Stomach (tissue), 19 donors: ENCODE measurements at places on chromosomes 7 and 10. TPM values are rescaled to one million over a fixed set of nuclear protein-coding genes. Genes with fewer than 3 reads are reported as not detected.

DNA sequence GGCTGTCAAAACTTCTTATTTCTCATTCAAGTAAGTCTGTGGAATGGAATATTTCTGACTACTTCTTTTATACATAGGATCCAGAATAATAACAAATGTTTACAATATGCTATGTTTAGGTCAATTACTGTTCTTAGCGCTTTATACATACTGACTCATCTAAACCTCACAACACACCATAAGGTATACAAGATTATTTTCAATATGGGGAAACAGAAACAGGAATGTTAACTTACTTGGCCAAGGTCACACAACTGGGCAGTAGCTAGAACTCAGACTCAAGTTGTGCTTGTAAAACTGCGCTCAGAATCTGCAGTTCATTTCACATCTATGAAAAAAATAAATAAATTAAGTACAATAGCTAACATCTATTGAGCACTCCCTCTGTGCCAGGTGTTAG lies 168.0 kb downstream of the GNAI1 start:
- H3K4me3 ChIP-seq, result no peak overlapping the region
- no peak overlapping the region for H3K27ac ChIP-seq
- no peaks in the 10 kb centered on the region for H3K27me3 ChIP-seq
- DNase-seq, result no peak
- peaks cover 6% of the 10 kb centered on the region for H3K4me1 ChIP-seq

DNA sequence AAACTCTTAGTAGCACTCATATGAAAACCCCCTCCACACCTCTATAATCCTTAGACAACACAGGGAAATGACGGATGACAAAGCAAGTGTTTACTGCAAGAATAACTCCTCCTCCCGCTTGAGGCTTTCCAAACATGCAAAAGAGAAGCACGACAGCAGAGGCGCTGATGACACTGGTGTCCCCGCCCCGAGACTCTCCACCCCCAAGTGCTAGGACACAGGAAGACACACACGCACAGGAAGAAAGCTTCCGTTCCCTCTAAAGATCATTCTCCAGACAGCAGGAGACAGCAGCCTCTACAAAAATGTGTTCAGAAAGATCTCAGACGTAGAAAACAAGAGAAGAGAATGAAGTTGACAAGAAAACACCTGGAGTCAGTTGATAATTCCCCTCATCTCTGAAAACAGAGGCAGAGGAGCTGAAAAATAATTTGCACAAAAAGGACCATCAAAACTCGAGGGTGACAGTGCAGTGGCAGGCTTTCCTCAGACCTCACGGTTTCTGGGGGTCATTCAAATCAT lies 90.2 kb downstream of the DLG5 start:
- no peak overlapping the region for H3K4me3 ChIP-seq
- peak; percentile 57 for DNase-seq
- peaks cover 92% of the 10 kb centered on the region for H3K36me3 ChIP-seq
- H3K27me3 ChIP-seq, result no peaks in the 10 kb centered on the region
- H3K4me1 ChIP-seq, result peaks cover 33% of the 10 kb centered on the region
- no peak overlapping the region for H3K27ac ChIP-seq

- no peak overlapping the region for H3K4me3 ChIP-seq
- H3K27ac ChIP-seq, result no peak overlapping the region
Measured at GRCh38 chr10:110774069-110775019, 97.4 kb upstream of the PDCD4 start.

DNA sequence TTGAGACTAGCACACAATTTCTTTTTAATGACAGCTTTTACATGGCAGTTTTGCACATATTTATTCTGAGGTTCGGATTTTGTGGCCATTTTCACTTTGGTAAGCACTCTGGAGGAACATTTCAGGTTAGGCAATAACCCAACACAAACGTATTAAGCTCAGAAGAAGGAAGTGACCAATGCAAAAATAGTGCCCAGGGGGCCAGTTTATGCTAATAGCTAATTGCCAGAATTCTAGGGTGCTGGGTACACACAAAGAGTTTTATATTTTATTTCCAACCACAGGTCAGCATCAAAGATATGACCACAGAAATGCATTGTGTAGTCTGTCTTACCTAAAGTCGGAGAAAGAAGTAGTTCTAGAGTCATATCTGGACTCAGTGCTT lies 8.4 kb upstream of the AGR2 start:
- peaks cover 5% of the 10 kb centered on the region for H3K4me1 ChIP-seq
- H3K27me3 ChIP-seq, result no peaks in the 10 kb centered on the region
- no peak overlapping the region for H3K4me3 ChIP-seq
- DNase-seq, result no peak
- H3K27ac ChIP-seq, result peak overlapping the region; percentile 40

GRCh38 chr10:43216931-43217562 lies 49.8 kb downstream of the RASGEF1A start:
- no peaks in the 10 kb centered on the region for H3K27me3 ChIP-seq
- no peak overlapping the region for H3K27ac ChIP-seq
- no peak overlapping the region for H3K4me3 ChIP-seq
- H3K4me1 ChIP-seq, result no peaks in the 10 kb centered on the region
- DNase-seq, result no peak

GRCh38 chr7:74057216-74057925 lies 26.2 kb upstream of the LIMK1 start:
- no peak for DNase-seq
- peaks cover 39% of the 10 kb centered on the region for H3K4me1 ChIP-seq
- H3K27me3 ChIP-seq, result no peaks in the 10 kb centered on the region
- H3K4me3 ChIP-seq, result no peak overlapping the region
- H3K27ac ChIP-seq, result no peak overlapping the region

GRCh38 chr7:80467069-80467468 lies 44.8 kb downstream of the GNAT3 start:
- no peaks in the 10 kb centered on the region for H3K36me3 ChIP-seq
- no peak for DNase-seq
- H3K4me1 ChIP-seq, result peaks cover 10% of the 10 kb centered on the region
- H3K27me3 ChIP-seq, result no peaks in the 10 kb centered on the region

ASB4 gene
- total RNA-seq, result not detected

POMZP3 gene
- 18.1 TPM for total RNA-seq

TMEM225B gene
- total RNA-seq, result 0.73 TPM

COL1A2 gene
- 234 TPM for total RNA-seq

LIPM gene
- total RNA-seq, result not detected
